Activated CD8-positive, alpha-beta memory T cell treated with anti-CD3 and anti-CD28 coated beads for 1 hour (primary cell): ENCODE measurements at places on chromosomes 3 and 15.

DNA sequence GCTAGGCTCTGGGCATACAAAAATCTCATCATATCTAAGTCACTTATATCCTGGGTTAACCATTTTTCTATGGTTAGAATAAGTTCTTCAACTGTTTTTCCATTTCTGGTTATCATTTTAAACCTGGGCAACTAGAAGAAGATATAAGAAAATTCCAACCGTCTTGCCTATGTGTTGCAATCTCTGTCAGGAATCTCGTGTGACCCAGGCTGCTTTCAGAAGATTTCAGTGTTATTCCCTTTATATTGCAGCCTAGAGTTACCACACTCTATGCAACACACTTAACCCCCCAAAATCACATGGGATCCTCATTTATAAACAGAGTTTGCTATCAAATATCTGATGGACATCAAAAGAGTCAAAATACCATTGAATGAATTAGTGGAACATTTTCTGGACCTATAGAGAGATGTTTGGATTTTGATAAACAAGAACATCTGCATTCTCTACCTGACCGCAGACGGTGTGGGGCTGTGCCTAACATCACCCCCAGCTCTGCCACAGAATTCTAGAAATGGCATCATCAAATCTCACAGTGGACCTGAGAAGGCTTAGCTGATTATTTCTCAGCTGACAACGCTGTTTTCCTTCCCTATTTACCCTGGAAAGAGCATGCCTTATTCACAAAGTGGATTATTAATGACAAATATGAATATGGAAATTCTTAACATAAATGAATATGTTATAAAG lies 515.7 kb downstream of the NTRK3 start:
- no peak for DNase-seq

DNA sequence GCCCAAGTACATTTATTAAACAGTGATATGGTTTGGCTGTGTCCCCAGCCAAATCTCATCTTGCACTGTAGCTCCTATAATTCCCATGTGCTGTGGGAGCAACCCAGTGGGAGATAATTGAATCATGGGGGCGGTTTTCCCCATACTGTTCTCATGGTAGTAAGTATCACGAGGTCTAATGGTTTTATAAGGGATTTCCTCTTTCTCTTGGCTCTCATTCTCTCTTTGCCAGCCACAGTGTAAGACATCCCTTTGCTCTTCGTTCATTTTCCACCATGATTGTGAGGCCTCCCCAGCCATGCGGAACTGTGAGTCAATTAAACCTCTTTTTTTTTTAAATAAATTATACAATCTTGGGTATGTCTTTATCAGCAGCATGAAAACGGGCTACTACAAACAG lies 228.0 kb upstream of the TP63 start:
- no peak for DNase-seq

- no peak for DNase-seq
Observed at GRCh38 chr3:100106531-100107141, 7.7 kb downstream of the FILIP1L start.

DNA sequence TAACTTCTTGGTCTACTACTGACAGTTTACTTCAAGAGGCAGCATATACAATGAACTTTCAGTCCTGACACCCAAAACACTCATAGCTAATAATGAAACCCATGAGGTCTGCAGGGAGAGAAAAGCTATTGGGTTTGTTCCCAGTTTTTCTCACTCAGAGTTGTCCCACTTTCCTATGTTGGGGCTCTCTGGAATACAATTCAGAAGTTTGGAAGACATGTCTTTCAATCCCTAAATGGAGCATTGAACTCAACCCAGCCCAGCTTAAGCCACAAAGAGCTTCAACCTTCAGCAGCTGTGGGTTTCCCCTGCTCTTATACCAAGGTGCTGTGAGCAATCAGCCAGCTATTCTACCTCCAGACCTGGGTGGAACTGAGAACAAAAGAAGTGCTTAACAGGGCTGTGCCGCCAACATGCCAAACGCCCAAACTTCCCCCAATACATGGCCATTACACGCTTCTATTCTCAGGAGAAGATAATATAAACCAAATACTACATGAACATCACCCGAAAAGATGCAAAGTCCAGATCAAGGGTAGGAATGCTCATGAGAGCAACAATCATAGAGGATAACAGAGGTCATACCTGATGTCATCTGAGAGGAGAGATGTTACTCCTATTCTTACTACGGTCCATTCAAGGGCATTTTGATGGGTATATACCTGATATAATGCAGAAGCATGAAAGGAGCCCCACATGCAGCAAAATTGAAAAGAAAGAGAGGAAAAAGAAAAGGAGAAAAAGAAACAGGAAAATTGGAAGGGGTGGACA lies 131.2 kb upstream of the TGFBR2 start:
- no peak for DNase-seq

DNA sequence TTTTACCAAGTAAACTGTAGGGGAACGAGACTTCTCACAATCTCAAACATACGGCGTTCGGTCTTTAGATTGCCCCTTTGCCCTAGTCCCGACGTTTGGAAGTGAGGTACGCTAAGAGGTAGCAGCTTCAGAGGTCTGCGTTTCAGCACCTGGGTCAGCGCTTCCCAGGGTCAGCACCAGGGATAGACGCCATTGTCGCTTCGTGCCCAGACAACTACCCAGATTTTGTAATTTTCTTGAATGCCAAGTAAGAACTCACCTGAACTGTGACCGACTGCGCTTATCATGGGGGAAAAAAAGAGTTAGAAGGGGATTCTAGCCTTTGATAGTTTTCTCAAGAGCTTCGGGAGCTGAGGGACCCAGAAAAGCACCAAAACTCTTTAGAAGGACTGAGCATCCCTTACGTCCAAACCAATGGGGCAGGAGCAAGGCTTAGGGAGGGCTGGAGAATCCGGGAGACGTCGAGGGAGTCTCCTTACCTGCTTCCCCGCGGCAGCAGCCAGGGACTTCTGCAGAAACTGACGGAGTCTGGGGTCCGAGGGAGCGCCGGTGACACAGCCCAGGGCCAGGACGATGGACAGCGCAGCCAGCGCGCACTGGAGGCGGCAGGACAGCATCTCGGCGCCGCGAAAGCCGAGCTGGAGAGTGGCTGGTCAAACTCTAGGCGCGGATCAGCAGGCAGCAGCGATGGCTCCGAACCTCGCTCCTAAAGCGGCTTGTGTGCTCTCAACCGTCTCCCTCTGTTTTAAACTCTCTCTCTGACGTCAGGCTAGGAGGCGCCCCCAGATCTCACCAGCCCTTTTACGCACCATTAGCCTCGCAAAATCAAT lies at the start of gene SST:
Gene SST, minus strand, starts transcription at position 720 of the 830 bp plus-strand sequence. Its CDS starts 103 bp downstream, at position 617.
- no peak for DNase-seq
